Fibroblast of the aortic adventitia (primary cell): ENCODE measurements at places on chromosomes 5 and 9.

DNA sequence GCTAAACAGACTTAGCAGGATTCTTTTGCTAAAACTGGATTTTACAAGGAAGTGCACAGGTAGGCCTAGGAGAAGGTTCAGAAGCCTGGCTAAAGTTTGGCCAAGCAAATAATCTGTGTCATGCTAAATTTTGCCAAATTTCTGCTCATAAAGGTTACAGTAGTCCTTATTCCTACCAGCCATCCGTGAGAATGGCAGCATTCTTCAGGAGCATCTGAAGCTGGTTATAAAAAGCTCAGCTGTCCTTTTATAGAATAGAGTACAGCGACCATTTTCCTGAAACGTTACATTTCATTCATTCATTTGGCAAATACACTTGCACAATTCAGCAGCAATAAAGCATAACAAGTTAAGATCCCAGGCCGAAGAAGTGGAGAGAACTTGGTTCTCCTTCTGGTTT, 6.9 kb downstream of the GSN start:
- no peak for DNase-seq

DNA sequence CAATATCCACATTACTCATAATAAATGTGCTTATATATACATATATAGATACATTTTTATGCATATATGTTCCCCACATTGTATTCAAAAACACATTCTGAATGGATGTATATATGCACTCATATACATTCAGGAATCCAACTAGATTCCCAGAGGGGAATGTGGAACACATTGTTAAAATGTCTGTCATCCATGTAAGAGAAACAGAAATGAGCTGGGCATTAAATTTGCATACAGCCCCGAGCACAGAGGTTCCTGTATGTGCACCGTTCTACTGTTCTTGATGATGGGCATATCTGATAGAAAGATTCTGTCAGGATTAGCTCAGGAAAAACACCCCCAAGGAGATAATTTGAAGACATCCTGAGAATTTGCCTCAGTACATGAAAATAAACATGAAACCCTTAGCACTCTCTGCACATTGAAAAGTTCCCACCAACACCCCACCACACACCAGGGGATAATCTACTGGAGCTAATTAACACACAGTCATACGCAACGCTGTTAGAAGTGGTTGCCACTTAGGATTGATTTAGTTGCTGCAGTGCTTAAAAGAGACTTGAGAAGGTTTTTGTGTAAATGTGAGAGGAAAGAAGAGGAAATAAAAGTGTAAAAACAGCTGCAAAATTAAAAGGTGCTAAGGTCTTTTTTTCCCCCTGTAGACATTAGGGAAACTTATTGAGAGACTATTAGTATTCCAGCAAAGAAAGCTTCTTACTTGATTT, 223.3 kb downstream of the SLF1 start:
- no peak for DNase-seq

DNA sequence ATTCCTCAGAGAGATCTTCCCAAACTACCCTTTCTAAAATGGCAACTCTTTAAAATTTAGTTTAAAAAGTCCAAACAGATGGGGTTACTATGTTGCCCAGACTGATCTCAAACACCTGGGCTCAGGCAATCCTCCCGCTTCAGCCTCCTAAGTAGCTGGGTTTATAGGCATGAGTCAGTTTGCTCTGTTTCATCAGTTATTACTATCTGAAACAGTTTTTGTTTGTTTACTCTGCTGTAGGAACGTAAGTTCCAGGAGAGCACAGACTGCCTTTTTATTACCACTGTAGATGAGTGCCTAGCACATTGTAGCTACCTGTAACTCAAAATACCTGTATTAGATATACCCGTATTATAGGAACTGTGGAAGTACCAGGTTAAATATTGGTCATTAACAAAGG, 89.4 kb downstream of the UHRF2 start:
- no peak for DNase-seq

- no peak for DNase-seq
Observed at GRCh38 chr5:28685794-28686193, 1647.4 kb upstream of the CDH9 start.

DNA sequence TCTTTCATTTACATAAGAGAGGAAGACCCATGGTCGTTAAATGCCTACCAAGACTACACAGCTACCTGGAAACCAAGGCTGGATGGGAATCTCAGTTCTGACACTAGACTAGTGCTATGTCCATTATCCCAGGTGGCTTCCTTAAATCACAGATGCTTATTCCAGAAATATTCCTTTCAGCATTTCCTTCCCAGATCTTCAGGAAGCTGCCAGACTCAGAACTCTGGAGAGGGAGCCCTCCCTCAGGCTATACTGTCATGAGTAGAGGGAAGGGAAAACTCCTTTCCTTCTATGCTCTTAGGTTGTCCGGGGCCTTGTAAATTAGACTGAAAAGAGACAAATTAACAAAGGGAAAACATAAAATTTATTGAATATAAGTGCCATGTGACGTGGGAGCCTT, 20.8 kb downstream of the FREM1 start:
- no peak for DNase-seq

GRCh38 chr5:95725937-95726810, 5.0 kb upstream of the RHOBTB3 start:
- DNase-seq: peak; percentile 85

- DNase-seq: peak; percentile 76
Observed at GRCh38 chr5:54049963-54050362, 260.4 kb downstream of the ARL15 start.

- peak; percentile 84 for DNase-seq
Observed at GRCh38 chr9:94945197-94946144, 219.0 kb downstream of the AOPEP start.

DNA sequence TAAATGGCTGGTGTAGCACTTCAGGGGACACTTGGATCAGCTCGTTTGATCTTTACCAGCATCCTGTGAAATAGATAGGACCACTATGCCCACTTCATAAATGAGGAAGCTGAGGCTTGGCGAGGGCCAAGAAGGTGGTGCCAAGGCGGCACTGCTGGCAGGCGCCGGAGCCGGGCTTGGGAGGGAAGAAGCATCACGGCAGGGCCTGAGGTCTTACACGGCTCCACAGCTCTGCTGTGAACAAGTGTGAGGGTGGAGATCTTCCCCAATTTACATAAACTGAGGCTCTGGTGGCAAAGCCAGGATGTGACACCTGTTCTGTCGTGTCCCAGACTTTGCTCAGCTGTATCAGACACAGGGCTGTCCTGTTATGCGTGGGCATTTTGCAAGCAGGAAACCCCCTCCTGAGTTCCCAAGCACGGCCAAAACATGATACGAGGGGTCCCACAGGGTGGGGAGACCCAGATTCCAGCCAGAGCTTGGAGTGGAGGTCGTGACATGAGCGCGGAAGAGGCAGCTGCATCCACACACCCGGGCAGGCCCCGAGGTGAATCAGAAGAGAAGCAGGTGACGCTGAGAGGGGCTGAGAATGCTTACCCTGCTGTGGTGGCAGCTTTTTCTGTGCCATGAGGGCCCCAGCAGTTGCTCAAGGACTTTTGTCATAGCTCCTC, 117.5 kb upstream of the BOD1 start:
- no peak for DNase-seq

DNA sequence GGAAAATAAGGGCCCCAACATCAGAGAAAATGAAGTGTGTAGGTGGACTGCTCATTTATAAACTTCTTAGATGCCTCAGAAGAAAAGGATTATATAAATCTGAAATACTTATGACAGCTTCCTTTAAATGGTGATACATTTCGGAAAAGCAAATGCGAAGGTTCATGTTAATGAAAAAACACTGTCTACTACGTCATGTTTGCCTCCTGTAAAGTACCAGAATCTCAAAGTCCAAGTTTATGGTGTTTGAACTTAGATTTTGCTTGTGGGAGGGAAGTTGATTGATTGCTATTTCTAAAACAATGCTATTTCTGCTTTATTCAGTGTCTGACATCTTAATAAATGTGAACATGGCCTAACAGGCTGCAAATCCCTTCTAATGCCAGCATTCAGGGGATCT, 514.6 kb downstream of the ZNF608 start:
- DNase-seq: no peak

DNA sequence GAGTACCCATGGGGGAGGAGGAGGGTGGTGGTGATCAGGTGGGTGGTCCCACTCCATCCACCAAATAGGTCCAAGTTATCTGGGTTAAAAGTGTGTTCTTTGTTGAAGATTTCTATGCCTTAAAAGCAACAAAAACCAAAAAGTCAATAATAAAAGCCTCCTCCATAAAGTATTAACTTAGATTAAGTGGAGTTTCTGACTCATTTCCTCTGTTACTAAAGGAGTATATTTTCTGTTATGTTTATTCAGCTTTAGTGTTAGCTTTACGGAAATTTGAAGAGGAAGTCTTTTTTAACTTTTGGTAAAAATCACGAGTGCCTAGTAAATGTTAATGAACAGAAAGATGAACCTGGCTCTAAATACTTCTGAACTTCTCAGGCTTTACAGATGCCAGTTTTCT, 17.8 kb downstream of the FBXO38 start:
- DNase-seq: peak; percentile 17

- no peak for DNase-seq
Observed at GRCh38 chr9:124809741-124810500, 33.0 kb downstream of the OLFML2A start.

DNA sequence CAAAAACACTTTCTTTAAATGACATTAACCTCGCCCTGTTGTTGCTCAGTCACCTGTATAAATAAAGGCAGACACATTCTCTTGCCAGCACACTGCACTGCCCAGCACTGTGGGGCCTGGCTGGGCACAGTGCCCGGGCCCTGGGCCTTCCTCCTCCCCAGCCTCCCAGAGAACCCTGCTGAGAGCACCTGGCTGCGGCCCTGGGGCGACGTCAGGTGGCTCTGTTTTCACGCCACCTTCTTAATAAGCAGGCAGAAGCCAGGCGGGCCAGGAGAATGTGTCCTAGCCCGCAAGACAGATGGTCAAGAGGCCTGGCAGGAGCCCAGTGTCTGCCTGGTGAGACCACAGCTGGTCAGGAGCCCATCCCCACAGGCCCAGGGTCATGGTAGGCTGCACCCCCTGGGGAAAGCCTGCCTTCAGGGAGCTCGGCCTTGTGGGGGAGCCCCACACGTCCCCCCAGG, 8.2 kb upstream of the AGPAT2 start:
- DNase-seq: no peak

GRCh38 chr9:133387680-133388079, 11.5 kb downstream of the STKLD1 start:
- no peak for DNase-seq

DNA sequence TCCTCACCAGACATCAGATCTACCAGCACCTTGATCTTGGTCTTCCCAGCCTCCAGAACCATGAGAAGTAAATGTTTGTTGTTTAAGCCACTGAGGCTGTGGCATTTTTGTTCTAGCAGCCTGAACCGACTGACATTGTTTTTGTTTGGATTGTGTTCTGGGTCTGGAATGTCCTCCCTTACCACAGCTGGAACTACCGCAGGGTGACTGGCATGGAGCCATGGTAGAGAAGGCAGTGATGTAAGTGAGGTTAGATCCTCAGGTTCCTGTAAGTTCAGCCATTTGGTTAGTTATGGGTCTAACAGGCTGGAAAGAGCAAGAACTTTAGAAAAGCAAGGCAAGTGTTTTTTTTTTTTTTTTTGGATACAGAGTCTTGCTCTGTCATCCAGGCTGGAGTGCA, 209.3 kb downstream of the DAB2IP start:
- peak; percentile 85 for DNase-seq

DNA sequence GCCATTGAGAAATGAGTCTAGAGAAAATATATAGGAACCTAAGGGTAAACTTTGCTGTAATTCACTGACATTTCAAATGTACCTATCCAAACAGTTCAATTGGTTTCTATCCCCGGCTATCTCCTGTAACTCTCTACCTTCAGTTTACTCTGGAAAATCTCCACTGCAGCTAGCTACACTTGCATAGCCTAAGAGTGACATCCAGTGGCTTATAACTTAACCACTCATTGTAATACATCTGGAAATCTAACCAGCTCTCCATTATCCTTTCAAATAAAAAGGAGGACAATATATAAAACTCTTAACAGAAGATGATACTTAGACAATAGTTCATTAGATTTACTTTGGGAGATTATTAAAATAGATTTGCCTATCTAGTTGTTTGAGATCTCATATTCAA, 35.3 kb upstream of the SPDL1 start:
- DNase-seq: peak; percentile 83

GRCh38 chr5:120609570-120609969, 145.5 kb downstream of the PRR16 start:
- peak; percentile 16 for DNase-seq

GRCh38 chr9:116287721-116288120, 134.1 kb downstream of the PAPPA start:
- DNase-seq: peak; percentile 84

DNA sequence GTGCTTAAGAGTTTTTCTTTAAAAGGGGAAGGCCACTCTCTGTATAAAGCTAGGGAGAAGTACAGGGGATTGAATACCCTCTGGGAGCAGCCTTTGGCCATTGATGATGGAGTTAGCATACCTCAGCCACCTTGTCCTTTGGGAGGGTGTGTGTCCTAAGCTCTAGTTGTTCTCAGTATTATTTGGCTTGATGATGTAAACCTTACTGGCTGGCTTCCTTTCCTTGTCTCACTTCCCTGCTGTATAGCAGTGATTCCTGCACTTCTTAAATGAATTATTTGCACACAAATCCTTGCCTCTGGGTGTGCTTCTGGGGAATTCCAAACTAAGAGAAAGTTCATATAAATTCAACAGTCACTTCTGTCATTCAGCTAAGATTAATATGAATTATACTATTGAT, 234.9 kb upstream of the RIOK2 start:
- DNase-seq: no peak

- DNase-seq: no peak
Observed at GRCh38 chr5:156093024-156093423, 233.9 kb upstream of the SGCD start.

DNA sequence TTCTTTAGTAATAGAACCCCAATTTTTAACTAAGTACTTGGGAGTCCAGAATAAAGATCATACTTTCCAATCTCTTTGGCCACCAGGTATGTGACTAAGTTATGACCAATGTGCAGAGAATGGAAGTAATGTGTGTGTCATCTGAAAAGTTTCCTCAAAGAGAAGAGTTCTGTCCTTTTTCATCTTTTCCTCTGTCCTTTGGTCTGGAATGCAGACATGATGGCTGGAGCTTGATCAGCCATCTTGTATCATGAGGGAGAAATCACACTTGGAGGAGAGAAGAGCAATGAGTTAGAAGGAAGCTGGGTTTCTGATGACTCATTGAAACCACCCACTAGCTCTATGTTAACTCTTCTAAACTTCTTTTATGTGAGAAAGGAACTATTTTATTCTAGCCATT, 5.5 kb upstream of the CPEB4 start:
- no peak for DNase-seq

DNA sequence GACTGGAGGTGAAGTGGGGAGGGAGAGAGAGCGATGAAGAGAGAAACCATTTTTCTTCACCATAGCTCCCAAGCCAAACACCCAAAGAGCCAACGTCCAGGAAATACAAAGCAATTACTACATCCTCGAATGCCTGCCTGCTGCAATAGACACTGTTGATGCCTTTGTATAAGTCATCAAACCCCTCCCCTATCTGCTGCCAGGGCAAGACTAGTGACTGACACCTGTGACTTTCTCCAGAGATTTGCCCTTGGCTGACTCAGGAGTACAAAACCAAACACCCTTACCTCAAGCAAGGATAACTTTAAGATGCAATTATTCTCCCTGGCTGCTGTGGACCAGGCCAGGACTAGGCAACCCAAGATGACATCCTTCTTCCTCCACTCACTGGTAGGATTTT, 81.8 kb upstream of the RASA1 start:
- no peak for DNase-seq
